Activated CD8-positive, alpha-beta memory T cell treated with anti-CD3 and anti-CD28 coated beads, Interleukin-2, amount 10 ng/mL, durations not matched to agents 7 days and 5 days (primary cell): ENCODE measurements at places on chromosomes 3 and 15.

DNA sequence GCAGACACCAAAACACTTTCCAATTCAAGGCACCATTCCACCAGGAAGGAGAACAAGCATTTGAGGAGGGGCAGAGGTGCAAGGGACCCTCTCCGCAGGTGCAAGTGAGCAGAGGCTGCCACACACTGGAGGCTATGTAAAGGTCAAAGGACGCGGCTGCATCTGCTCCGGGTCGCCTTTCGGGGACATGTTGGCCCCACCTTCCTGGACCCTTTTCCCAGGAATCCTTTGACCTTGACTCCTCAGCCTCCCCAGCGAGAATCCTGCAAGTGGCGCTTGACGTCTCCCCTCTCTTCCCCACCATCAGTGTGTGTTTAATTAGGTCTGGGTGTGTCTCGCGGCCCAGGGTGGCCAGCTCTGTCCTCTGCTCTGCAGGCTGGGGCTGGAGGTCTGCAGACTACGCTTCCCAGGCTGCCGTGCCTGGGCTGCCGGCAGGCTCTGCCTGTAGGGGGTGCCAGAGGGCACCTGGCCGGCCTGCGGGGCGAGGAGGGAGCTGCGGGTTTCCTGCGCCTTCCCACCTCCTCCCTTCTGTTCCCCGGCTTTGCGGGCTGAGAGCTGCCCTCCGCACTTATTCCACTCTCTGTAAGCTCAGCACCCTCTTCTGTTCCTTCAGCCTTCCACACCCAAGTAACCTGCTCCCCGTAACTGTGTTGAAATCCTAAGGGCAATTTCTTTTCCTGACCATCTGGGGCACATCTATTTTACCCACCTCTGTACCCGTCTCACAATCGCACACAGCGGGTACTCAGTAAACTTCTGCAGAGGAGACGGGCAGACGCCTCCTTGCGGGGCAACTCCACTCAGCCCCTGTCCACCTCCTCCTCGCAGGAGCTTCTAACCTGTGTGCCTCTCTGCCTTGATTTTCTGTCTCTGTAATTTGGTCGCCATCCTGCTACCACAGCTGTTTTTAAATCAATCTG is 129.8 kb downstream of the NSMCE3 start:
- peak; percentile 57 for DNase-seq

DNA sequence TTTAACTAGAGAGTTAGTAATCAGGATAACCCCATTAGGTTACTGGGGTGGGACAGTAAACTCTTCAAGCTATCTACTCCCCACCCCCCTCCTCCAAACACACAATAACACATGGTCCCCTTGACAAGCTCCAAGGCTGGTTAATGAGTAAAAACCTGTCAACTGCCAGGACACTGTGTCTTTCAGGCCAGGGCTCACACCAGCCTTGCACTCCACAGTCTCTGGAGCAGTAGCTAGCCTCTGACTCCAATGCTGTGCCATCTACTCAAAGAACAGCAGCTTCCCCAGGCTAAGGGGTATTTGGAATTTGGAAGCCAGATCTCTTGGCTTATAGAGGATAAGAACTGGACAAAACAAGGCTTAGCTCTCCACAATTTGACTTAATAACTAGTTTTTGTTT is 115.8 kb downstream of the LRIG1 start:
- DNase-seq, result no peak

GRCh38 chr3:32643354-32643753 is 41.6 kb upstream of the CNOT10 start:
- no peak for DNase-seq

DNA sequence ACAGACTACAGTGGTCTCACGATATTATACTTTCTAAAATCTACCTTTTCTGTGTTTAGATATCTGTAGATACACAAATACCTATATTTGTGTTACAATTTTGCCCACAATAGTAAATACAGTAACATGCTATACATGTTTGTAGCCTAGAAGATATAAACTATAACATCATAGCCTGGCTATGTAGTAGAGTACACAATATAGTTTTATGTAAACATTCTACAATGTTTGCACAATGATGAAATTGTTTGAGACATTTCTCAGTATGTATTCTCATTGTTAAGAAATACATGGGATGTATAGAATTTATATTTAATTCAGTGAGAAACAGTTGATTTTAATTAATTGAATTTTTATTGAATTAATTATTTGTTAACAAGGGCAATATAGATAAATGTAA is 1367.0 kb downstream of the OTOL1 start:
- DNase-seq, result no peak

- DNase-seq, result no peak
These were observed 34.5 kb downstream of the GABPB1 start for GRCh38 chr15:50320504-50320903.

- DNase-seq, result no peak
These were observed 55.8 kb downstream of the TBC1D5 start for GRCh38 chr3:17686613-17687012.

DNA sequence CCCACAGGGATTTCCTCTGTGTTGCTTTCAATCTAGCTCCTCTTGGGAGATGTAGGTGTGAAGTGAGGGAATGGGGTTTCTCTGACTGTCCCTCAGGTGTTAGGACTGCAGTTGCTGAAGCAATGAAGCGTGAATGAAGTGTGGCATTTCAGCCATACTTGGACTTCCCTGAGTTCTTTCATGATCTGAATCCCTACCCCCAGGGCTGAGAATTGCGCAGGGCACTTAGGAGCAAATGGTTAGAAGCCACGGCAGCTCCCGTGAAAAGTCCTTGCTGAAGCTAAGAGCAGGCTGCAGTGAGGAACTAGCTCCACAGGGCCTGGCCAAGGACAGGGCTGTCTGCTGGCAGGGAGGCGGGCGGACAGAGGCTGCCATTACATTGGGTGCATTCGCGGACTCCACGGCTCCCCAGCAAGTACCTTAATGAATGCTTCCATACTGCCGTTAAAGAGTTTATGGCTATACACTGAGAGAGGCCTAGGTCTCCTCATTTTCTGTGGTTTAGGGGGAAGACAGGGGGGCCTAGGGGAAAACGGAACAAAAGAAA is 69.0 kb upstream of the RAD18 start:
- DNase-seq, result no peak

DNA sequence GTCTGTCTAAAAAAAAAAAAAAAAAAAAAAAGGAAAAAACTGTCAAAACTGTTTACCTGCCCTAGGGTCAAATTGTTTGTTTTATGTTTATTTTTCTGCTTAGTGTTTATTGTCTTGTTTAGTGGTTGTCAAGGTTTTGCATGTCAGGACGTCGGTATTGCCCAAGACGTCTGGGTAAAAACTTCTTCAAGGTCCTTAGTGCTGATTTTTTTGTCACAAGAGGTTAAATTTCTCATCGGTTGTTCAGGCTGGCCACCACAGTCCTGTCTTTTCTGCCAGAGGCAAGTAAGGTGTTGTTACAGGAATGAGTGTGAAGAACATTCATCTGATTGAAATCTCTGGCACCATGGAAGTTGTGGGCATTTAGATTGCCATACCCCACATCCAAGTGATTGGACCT is 7.0 kb downstream of the DET1 start:
- no peak for DNase-seq

GRCh38 chr3:45003859-45004258 is 22.2 kb upstream of the CLEC3B start:
- no peak for DNase-seq

DNA sequence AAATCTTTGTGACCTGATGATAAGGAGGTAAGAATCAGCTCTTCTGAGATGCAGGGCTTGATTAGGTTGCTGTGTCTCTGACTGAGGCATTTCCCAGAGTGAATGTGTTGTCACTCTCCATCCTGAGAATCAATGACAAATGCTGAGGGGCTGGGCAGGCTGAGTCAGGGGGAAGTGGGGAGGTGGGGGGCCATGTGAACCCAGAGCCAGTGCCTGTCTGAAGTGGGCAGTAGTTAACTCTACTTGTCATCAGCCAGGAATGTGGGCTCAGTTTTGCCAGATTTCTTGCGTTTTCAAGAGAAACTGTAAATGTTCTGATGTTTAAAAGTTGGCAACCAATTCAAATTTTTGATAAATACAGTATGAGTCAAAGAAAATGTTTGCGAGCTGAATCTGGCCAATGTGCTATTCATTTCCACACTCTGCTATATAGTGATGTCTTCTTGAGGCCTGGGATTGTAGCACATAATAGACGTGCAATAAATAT is 3.1 kb upstream of the BNC1 start:
- no peak for DNase-seq

DNA sequence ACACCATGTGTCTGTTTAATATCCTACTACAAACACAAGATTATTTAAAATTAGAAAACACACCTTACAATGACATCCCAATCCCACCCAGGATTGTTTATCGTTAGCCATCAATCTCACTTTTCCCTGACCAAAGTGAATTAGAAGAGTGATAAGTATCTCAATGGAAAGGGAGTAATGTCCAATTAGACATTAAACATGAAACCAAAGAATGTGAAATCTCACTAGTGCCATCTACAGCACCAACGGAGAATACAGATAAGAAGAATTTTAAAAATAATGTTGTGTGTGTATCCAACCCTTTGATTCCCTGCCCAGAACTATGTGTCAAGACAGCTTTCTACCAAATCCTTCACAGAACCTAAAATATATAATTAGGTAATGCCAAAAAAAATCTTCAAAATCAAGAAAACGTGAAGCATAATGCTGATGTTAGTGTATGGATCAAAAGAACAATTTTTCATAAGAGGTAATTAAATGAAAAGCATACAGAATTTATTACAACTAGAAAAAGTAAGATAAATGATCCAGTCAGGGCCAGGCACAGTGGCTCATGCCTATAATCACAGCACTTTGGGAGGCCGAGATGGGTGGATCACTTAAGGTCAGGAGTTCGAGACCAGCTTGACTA is 64.2 kb downstream of the SCAPER start:
- DNase-seq, result no peak

DNA sequence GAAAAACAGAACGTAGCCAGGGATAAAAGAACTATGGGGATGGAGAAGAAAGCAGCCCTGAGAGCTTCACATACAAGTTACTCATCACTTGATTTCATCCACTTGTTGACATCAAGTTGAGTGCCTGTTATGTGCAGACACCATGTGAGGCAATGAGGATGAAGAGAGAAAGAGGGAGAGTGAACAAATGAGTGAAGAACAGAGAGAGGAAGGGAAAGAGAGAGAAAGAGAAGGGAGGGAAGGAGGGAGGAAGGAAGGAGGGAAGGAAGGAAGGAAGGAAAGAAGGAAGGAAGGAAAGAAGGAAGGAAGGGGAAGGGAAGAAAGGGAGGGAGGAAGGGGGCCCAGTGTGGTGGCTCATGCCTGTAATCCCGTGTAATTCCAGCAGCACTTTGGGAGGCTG is 72.3 kb upstream of the SMAD3 start:
- no peak for DNase-seq

- DNase-seq, result no peak
These were observed 3.6 kb upstream of the DENND4A start for GRCh38 chr15:65795663-65796216.

DNA sequence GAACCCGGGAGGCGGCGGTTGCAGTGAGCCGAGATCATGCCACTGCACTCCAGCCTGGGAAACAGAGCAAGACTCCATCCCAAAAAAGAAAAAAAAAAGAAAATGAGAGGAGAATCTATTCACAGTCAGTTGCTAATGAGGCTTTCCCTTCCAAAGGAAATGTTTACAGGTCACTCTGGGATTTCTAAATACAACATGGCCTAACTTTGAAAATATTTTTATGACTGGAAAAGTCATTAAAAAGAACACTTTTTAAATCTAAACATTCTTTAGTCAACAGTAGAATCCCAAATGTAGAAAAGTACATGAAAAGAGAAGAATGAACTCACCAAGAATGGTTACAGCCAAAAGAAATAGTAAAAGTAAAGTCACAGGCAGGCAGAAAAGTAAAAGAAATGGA is 78.6 kb downstream of the PLD1 start:
- no peak for DNase-seq

- no peak for DNase-seq
These were observed 607.9 kb upstream of the KCNMB2 start for GRCh38 chr3:177928172-177928873.

GRCh38 chr3:140917772-140918171 is 23.9 kb upstream of the SLC25A36 start:
- DNase-seq, result no peak

DNA sequence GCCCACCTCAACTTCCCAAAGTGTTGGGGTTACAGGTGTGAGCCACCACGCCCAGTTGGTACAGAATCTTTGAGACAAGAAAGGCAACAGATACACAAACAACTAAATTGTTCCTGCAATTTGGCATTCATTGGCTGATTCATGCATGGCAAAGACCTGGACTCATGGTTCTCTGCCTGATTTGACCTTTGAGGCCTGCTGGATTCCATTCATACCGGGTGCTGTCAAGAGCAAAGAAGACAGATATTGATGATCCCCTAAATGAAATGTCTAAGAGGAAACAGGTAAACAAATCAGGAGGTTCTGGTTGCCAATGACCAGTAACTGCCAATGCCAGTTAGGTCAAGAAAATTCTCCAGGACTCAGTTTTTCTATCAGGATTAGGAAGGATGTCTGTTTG is 43.9 kb upstream of the RAD18 start:
- no peak for DNase-seq

DNA sequence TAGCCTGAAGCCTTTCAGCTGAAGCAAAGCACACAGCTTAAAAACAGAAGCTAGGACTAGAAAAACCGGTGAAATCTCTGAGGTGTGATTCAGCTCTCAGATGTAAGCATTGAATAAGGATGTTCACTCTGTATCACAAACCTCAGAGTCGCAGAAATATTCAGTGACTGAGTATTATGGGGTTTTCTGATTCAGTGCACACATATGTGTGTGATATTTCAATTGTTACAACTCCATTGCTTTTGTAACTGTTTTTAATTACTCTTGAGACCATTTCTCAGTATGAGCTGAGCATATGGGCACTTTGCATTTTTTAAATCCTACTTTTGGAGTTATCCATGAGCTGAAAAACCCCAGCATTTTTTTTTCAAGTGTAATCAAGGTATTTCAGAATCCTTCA is 868.8 kb downstream of the NTRK3 start:
- DNase-seq, result no peak

DNA sequence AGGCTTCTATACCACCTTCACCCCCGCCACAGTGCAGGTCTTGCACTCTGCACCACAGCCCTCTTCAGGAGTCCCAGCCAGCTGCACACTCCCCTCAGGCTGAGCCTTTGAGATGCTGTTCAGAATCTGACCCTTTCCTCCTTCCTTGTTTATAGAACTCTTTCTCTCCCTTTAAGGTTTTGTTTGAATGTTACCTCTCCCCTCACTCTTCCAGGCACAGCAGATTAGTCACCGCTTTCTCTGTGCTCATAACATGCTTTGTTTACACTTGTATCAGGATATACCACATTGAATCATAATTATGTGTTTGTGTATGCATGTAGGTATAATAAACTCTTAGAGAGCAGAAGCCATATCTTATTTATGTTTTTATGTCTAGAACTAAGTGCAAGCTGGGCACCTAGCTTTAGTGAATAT is 168.4 kb upstream of the BCL6 start:
- DNase-seq, result no peak

GRCh38 chr3:157436583-157437291 is at the start of gene PTX3:
PTX3 (plus strand) TSS chr3:157436850; CDS start chr3:157436934, 84 bp downstream.
- no peak for DNase-seq

DNA sequence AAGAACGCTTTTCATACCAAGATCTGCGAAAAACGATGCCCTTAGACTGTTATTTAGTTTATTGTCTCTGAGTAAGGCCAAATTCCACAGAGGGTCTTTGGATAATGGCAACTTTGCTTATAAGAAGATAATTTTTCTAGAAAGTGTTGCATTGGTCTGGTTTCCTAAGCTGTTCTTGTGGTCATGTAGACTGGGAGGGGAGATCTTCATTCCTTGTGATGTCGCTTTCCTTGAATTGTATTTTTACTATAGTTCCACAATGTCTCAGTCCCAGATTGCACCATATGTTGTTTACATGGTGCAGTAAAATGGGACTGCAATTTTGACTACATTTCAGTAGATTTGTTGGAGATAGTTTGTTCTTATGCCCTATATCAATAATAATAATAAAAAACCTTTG is 28.8 kb upstream of the ST3GAL6 start:
- DNase-seq, result no peak
